ENCODE measurements at places on chromosomes 3 and 15. TPM values are rescaled to one million over a fixed set of nuclear protein-coding genes. Genes with fewer than 3 reads are reported as not detected.

The RETNLB gene
- not detected for total RNA-seq

The TBC1D23 gene
- 58.5 TPM for total RNA-seq

The GNAT1 gene
- not detected for total RNA-seq

The NR2E3 gene
- total RNA-seq = not detected

The GP5 gene
- not detected for total RNA-seq

The MAP1A gene
- total RNA-seq = 48.2 TPM

The TNIK gene
- total RNA-seq = 118 TPM

The MNS1 gene
- total RNA-seq = 2.8 TPM

The ANKRD63 gene
- 0.94 TPM for total RNA-seq

The SLC6A20 gene
- 1.6 TPM for total RNA-seq

The SMAD6 gene
- total RNA-seq = 2.5 TPM

The SCAANT1 gene
- not detected for total RNA-seq

The VPS33B gene
- total RNA-seq = 13.5 TPM

The C3orf49 gene
- total RNA-seq = not detected

The MINDY4B gene
- total RNA-seq = not detected

The PLSCR4 gene
- total RNA-seq = 7.5 TPM

The GOLGA8M gene
- total RNA-seq = 1.3 TPM
